Stimulated activated CD8-positive, alpha-beta memory T cell treated with anti-CD3 and anti-CD28 coated beads, Interleukin-4, amount 100 ng/mL, for 4 hours (primary cell): ENCODE measurements at places on chromosomes 3 and 15.

DNA sequence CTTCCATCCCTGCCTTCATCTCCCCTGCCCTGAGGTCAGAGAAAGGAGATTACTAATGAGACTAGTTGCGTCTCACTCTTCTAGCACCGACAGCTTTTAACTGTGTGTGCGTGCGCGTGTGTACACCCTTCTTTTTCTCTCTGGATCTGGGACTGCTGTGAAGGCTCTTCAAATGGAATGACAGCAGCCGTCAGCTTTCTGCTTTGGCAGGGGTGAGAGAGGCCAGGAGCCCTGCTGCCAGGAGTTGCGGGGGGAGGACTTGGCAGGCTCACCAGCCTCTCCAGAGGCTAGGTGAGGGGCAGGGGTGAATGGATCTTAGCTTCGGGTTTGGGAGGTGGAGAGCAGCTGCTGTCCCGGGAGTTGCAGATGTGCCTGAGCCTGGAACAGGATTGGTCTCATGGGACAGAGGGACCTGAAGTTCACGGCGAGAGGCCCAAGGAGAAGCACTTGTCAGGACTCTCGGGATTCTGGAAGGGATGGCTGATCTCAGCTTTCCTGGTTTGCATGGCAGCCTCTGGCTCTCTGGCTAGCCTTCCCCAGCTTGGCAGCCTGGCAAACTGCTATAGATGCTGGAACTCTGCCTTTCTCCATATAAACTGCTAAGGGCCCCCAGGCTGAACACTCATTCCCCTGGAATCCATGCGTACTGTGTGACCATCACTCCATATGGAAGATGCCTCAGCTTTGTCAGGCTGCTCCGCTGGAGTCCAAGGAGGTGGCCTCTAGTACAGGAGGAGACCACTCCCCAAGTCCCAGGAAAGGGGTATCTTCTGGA lies 16.6 kb downstream of the TEX264 start:
- DNase-seq: no peak

DNA sequence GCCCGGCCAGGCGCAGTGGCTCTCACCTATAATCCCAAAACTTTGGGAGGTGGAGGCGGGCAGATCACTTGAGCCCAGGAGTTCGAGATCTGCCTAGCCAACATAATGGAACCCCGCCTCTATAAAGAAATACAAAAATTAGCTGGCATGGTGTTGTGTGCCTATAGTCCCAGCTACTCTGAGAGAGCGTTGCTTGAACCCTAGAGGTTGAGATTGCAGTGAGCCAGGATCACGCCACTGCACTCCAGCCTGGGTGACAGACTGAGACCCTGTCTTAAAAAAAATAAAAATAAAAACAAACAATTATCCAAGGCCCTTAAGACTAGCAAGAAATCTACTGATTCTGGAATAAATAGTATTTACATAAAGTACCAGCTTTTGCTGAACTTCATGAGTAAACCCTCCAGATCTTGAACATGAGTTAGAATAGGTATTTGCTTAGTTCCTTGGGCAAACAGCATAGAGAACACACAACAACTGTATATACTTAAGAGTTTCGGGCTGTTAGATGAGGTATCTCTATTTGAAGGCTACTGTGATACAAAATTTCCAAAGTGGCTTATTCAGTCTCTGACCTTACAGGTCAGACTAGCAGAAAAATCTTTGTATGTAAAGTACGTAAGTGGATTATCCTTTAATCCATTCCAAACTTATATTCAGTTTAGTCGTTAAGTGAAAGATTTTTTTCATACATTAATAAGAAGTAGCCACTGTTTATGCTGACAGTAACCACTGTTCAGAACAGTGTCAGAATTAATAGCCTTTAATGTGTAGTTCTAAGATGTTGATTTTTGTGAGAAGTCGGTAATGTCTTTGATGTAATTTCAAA lies 171.1 kb upstream of the CGNL1 start:
- no peak for DNase-seq

GRCh38 chr15:65041787-65042186 lies 3.4 kb upstream of the SLC51B start:
- no peak for DNase-seq

DNA sequence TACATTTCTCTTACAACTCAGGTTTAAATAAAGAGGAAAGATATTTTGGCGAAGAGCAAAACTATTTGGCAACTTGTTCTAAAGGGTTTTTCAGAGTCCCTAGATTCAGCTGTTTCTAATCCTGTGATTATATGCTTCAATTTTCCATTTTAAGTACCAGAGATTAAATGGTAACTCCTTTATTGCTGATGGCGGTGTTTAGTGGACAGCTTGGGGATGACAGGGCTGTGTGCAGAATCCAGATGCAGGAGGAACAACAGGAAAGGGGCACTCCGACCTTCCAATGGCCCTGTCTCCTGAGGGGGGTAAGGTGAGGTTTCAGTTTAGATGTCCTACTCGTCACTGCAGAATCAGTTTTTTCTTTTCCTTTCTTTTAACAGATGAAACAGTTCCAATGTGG lies 405.0 kb downstream of the PDCD6IP start:
- no peak for DNase-seq

DNA sequence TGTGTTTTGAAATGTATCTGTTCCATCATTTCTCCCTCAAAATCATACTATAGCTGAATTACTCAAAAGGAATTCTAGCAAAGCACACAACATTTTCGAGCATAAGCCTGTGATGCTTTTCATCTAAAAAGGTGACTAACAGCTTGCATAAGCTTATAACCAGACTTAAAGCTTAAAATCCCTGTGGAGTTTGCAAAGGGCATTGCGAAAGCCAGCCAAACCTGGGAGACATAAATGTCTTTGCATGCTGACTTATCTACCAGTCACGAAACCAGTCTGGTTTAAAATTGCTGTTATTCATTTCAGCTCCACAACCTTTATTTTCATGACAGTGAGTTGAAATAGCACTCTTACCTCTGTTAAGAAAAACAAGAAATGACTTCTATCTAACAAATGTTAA lies 35.6 kb upstream of the LIPC start:
- no peak for DNase-seq

GRCh38 chr3:194062830-194063229 lies 73.1 kb upstream of the HES1 start:
- no peak for DNase-seq

GRCh38 chr3:46462511-46462910 lies 2.2 kb downstream of the LTF start:
- no peak for DNase-seq

DNA sequence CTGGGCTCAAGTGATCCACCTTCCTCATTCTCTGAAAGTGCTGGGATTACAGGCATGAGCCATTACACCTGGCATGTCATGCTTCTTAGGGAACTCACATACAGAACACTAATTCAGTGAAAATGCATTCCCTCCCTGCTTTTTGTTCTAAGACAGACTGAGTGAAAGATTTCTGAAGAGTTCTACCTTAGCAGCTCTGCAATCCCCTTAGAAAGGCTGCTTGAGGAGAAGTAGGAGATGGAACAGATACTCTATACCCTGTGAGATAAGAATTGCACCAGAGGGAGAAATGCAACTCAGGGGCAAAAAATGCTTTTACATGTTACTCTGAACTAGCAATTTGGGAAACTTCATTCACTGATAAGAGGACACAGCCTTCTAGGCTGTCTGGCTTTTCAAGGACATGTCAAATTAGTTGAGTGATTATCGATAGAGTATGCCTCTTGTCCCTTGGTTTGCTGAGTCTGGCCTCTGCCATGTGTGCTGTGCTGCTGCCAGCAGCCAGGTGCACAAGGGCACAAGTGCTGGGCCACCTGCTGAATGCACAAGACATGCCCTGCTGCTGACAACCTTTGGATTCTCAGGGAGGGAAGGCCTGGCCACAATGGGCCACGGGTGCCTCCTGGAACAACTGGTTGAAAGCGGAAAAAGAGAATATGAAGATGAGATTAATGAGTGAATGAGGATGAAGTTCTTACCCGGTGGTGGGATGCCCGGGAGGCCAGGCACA lies 17.8 kb downstream of the UQCC5 start:
- no peak for DNase-seq

GRCh38 chr15:66004618-66005262 lies 135.4 kb downstream of the RAB11A start:
- DNase-seq: no peak

DNA sequence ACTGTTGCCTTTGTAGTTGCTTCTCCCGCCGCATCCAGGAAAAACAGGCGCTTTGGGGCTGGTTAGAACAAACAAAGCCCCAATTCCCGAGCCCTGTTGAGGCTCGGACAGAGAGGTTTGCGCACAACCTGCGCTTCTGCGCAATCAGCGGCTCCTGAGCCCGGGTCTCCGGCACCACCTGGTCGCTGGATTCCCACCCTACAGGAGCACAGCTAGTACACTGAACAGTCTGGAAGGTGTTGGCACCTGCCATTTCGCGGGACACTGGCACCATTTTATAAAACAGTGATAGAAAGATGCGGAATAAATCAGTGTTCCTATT lies 13.8 kb downstream of the ZIC4 start:
- DNase-seq: no peak

DNA sequence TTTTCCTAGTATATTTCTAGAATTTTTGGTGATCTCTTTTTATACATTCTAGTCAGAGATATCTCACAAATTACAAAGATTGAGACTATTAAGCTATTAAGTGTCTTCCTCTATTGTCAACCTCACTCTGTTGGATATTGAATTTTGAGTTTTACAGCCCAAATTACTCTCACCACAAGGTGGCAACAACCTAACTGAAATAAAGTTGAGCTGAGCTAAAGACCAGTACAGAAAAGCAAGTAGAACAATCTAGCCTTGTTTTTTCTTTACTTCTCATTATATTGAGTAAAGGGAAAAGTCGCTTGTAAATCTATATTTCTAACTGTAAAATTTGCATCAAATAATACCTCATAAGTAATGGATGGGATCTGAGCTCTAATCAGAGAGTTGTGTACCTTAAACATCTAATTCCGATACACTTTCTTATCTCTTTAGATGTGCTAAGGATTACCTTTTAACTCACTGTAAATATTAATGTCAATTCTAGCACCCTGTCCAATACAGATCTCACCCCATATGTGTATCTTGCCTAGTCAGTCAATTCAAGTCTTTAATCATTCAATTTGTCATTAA lies 13.6 kb upstream of the COMMD2 start:
- no peak for DNase-seq

DNA sequence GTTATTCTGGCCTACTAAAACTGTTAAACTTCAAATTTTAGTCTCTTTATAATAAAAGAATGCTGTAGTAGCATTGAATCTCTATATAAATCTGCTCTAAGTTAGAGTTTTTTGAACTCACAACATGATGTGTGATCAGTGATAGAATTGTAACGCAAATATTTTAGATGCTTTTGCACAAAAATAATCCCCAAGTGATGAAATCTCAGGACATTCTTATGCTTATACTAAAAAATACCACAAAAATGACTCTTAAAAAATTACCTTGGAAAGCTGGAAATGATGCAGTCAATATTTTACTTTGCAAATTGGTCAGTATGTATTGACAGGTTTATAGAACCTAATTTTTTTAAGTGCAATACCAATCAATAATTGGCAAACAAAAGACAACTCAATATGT lies 375.3 kb downstream of the TBC1D5 start:
- DNase-seq: no peak

DNA sequence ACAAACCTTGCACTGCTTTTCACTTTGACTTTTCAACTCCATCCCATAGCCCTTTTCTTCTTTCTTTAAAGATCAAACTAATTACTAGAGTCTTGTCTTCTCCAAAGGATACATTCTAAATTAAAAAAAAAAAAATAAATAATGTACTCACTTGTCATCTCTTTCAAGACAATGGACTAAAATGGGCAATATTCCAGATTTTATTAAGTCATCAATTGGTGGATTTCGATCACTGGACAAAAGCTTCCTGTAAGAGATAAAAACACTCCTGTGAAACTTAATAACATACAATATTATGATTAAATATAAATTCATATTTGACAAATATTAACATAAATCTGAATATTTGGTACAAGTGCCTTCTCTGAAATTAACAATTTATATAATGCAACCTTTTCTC lies 34.1 kb downstream of the KPNA4 start:
- no peak for DNase-seq

GRCh38 chr3:57518276-57518915 lies 25.7 kb downstream of the DNAH12 start:
- no peak for DNase-seq

DNA sequence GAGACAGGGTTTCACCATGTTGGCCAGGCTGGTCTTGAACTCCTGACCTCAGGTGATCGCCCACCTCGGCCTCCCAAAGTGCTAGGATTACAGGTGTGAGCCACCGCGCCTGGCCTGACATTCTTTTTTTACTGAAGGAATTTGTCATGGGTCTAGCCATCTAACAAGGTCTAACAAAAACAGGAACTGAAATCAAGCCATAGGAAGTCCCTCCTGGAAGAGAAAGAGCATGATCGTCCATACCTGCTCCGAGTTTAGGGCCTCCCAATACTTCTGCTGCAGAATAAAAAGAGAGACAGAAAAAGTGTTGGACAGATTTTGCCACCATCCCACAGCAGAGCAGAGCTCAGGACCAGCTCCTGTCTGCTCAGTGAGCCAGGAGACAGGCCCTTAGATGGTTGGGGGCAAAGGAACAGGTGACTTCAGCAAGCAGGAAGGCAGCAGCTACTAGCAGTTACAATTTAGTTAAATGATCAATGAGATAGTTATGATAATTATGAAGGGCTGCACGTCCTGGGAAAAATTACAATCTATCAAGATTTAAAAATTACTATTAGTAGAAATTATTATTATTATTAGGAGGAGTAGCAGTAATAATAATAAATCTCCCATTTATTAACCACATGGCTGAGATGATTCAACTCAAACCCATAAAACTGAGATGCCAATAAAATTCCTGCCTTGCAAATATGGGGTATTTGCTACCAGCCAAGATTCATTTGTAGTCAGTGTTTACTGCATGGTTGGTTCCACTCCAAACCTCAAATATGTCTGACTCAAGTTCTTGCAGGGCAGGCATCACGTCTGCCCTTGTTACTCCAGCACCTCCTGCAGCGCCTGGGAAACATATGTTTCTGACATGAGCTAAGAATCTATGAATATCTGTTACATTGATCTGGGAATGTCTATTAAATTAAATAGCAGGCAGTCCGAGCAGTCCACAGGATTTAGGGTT lies 40.1 kb downstream of the TMEM44 start:
- DNase-seq: no peak

DNA sequence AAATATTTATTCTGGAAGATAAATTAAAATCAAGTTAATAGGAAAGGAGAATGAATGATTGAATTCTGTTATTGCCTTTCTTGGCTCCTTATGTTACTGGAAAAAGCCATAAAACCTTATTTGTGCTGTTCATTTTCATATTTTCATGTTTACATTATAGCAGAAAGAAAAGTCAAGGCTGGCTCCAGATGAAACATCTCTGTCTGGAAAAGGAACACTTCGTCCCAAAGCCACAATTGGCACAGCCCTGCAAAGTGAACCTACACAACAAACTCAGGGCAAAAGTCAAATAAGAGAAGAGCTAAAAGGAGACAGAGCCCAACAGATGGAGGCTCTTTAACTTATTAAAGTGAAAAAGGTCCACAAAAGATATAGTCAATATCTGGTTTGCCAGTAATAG lies 73.4 kb downstream of the GTPBP8 start:
- no peak for DNase-seq

- no peak for DNase-seq
Observed at GRCh38 chr15:55823191-55823670, 80.3 kb upstream of the PRTG start.

GRCh38 chr15:62488387-62488786 lies 323.3 kb upstream of the C2CD4B start:
- no peak for DNase-seq

GRCh38 chr3:37751967-37752648 lies 109.6 kb upstream of the CTDSPL start:
- no peak for DNase-seq

GRCh38 chr3:100073714-100074307 lies 40.5 kb downstream of the FILIP1L start:
- no peak for DNase-seq
